GM19239 (cell line): ENCODE measurements at places on chromosomes 3 and 15.
A peak's percentile ranks its signal among the peaks of the same experiment; 100 is the strongest.

GRCh38 chr3:177488740-177489139 lies 291.5 kb upstream of the TBL1XR1 start:
- no peak for DNase-seq

DNA sequence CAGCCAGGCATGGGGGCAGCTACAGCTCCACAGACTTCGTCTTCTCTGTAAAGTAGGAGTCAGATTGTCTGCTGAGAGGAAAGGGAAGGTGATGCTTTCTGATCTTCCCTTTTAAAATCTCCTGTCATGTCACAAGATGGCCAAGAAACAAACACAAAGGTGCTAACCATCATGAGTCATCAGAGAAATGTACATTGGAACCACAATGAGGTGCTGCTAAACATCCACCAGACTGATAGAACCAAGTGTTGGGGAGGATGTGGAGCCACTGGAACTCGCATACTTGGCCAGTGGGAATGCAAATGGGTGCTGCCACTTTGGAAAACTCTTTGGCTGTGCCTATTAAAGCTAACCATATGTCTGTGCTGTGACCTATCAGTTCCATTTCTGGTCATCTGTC lies 268.8 kb downstream of the SLCO3A1 start:
- DNase-seq, result no peak

GRCh38 chr3:6165951-6166350 lies 695.0 kb upstream of the GRM7 start:
- DNase-seq, result no peak

DNA sequence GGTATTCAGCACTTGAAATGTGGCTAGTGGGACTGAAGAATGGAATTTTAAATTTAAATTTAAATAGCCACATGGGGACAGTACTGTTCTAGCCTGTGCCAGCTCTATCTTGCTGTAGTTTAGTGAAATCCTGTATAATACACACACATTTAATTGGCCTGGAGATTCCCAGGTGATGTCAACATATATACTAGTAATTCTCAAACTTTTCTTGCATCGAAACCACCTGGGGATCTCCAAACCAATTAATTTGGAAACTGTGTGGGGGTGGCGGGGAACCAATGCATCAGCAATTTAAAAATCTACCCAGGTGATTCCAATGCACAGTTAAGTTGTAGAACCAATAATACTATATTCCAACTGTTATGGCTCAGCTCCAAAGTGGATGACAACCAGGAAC lies 228.9 kb upstream of the MRPL3 start:
- no peak for DNase-seq

DNA sequence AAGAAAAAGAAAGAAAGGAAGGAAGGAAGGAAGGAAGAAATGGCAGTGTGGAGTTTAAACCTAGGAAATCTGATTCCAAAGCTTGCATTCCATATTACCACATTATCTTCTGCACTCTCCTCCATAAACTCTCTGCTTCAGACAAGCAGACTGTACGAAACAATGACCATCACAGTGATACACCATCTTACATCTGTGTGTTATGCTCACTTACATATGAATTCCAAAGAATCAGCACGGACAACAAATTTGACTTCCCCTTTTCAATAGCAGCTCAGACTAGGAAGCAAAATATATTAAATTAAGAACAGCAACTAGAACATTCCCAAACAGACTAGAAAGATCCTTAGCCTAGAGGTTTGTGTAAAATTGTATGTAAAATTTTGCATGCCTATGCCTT lies 18.0 kb upstream of the PPM1L start:
- no peak for DNase-seq

DNA sequence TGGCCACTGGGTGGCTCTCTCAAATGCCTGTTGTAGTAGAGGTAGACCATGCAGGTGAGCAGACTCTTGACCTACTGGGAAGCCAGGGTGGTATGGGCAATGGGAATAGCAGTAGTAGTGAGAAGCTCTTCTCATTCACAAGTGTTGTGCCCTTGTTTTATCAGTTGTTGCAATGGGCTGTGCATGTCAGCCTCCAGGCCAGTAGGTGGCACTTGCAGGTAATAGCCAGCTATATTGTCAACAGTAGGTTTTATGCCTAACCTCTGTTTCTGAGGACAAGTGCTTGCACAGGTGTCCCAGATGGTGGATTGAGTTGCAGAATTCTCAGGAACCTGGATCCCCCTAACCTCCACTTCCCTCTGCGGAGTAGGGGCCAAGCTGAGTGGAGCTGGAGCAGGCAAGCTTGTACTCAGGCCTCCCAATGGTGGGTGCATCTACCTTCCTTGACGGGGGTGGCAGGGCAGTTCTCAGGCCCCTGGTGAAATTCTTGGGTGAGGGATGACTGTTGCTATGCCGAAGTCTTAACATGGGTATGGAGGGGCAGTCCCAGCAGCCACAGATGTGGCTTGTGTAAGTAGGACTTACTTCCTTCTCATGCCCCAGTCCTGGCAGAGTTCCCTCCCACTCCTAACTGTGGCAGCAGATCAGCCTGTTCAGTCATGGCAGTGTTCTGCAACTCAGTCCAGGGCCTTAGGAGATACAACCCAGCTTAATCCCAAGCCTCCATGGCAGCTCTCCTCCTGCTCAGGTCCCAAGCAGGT lies 104.3 kb downstream of the NEO1 start:
- no peak for DNase-seq

GRCh38 chr15:79513417-79513816 lies 81.3 kb downstream of the MINAR1 start:
- no peak for DNase-seq

GRCh38 chr3:48299746-48300712 lies 33.4 kb downstream of the SPINK8 start:
- DNase-seq, result peak; percentile 48

GRCh38 chr15:36232491-36232890 lies 346.9 kb upstream of the CDIN1 start:
- no peak for DNase-seq

DNA sequence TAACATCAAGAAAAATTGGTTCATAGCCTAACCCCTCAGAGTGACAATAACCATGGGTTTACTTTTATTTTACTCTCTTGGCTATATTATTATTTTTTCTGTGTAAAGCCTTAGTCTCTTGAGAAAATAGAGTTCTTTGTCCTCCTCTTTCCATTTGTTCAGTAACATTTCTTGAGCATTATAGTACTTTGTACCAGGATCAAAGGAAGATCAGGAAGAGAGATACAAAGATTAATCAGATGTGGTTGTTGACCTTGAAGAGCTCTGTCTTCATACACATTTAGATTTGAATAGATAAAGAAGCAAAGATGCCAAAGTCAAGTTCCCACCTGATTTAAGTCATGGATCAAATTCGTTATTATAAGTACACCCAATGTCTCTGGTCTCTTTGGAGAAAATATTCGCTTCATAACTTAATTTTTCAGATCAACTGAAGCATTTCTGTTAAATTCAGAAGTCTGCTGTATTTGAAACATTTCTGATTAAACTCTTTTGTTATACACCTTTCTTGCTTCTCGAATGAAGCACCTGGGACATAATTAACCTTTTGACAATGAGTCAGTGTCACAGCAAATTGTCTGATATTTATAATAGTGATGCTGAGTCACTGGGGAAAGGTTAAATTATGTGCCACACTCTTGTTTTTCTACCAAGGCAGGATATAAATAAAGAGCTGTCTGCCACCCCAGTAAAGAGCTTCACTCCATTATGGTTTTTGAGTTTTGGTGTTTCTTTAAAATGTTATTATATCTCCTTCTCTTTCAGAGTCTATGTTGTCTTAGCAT lies 100.2 kb downstream of the GHSR start:
- no peak for DNase-seq
